HEK293T (cell line): ENCODE measurements at places on chromosomes 2 and 18.

DNA sequence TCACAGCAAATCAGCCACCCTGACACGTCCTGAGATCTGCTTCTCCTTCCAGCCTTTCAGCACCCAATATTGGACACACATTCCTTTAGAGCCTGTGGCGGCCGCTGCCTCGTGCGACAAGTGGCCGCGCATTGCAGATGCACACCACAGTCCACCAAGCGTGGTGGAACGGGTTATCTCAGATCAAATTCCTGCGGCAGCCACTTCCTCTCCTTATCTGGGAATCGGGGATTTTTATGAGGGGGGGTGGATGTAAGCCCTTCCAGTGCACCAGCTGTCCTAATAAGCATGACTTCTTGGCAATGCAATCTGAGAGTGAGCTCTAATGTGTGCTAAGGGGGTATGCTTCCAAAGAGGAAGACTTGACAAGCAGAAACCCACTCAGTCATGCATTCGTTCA, 18.3 kb upstream of the BMP10 start:
- DNase-seq: no peak

GRCh38 chr18:66971960-66972359, 368.1 kb upstream of the CDH19 start:
- DNase-seq: no peak

GRCh38 chr18:3069671-3070433, 56.9 kb upstream of the LPIN2 start:
- no peak for DNase-seq

DNA sequence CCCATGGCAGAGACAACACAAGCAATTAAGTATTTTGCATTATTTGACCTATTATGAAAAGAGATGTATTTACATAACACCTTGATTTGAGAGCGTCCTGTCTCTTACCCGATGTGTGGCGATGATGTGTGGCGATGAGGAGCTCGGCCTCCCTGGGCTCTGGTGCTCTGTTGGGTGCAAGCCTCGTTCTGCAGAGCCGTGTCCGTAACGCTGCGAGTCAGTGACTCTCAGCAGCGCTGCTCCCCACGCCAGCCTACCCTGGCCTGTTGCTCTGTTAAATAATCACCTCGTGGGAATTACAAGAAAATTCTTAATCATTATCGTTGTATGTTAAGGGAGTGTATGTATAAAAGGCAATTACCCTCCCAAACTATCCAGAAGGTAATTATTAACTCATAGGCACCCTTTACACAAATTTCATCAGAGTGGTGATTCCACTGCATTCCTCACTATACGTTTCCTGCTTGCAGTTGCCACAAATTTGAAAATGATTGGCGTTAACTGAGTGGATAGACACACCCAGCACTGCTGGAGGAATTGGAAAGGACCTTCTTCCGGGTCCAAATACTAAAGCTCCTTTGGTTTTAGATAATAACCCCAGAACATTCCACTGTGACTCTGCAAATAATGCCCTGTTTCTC, 52.0 kb upstream of the NFATC1 start:
- DNase-seq: no peak

GRCh38 chr2:28695245-28695647, 56.4 kb upstream of the PPP1CB start:
- DNase-seq: peak; percentile 49

DNA sequence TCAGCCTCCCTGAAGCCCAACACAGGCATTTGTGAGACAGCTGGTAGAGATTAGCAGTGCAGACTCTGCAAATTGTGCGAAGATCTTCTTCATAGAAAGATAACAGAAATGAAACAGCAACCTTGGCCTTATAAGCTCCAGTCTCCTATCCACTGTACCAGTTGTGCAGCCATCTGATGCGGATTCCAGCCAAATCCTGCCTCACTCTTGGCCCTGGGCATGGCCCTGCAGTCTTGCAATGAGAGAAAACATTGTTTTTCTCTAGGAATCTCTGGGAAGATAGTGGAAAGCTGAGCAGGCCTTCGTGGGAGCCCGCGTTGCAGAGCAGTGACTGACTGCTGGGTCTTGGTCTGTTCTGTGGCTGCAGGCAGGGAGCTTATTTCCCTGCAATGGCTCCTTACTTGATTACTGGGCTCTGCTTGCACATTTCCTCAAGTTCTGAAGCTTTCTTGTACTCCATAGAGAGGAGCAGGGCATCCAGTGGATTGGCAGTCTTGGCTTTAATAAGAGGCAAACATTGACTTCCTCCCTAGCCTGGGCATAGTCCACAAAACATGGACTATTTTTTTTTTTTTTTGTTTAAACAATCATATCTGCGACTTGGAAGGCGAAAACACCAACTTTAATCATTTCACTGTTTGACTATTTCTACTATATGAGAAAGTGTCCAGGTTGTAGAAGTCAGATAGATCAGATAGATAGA, 193.0 kb downstream of the ACTR3 start:
- DNase-seq: no peak

DNA sequence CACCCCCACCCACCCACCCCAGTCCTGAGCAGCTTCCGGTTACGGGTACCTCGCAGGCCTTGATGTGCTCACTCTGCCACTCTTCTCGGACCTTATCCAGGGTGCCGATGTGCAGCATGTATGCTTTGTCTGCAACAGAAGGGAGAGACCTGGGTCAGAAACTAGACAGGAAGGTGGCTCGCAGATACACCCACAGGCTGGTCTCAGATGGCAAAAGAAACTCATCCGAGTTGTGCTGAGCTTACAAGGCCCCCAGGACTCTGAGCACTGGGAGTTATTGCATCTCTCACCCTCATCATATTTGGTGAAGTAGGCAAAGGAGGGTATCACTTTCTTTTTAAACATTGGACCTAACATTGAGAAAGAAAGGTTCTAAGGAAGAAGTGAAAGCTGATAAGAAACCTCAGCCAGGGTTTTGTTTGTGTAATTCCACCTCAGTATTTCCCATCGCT, 30.6 kb upstream of the EPG5 start:
- DNase-seq: no peak

GRCh38 chr2:65727816-65728215, 295.4 kb upstream of the SPRED2 start:
- DNase-seq: no peak

DNA sequence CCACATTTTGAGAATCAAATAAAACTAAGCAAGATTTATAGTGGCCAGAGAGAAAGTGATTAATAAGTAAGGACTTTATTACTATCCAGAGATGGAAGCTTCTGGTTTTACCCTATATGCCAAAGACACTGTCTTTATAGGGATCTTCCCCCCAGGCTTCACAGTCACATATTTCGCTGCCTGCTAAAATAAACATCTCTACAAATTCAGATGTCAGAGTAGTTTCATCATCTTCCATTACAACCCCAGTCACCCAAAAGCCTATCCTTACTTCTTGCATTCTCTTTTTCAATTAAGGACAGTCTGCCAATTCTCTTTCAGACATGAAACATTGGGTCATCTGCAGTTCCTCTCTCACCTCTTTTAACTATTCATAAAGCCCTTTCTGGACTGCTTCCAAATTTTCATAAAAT, 28.3 kb downstream of the CREB1 start:
- no peak for DNase-seq

DNA sequence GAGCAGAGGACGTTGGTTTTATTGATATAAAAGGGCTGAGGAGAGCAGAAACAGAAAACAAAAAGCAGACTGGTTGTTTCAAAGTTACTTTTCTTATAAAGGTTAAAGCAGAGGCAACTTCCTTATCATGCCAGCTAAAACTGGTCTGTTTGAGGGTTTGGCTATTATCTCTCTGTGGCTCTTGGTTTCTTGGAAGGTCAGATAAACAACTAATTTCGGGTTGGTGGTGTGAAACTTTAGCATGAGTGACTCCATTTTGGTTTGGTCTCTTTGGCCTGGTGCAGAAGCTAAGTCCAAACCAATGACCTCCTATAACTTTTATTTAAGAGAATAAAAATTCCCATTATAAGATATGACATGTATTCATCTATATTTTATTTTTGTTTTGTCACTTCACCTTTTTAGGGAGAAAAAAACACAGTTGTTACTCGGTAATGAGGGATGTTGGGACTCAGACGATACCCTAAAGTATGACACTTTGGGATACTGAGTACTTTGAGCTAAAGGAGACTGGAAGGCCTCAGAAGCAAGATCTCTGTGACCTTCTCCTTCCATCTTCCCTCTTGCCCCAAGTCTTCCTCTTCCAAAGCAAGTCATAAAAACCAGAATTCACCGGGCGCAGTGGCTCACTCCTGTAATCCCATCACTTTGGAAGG, 23.3 kb downstream of the TNFAIP6 start:
- DNase-seq: no peak

DNA sequence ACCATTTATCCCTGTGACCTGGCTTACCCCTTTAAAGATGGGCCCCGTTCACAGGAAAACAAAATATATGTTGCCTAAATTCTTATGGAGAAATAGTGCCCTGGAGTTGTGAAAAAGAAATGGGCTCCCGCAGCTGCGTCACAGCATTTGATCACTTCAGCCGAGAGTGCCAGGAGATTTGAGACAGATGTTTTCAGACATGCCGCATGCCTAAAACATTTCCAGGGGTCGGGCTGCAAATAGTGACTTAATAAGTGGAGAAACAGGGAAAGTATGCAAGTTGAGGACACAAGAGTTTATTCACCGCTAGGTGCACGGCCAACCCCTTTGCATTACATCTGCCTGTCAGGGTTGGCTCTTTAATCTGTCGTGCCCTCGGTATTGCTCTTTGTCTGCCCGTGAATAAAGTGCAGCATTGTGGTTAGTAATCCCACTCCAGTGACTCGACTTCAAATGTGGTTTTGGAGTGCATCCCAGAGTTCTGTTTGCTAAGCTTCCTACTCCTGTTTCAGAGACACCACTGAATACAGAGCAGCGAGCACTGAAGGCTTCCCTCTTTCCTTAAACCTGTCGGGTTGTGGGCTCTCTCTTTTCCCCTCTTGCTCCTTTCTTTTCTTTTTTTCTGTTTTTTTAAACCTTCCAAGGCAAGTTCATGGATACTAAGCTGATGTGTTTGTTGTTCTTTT, 187.5 kb downstream of the LTBP1 start:
- DNase-seq: no peak

GRCh38 chr2:60413814-60414168, 139.7 kb downstream of the BCL11A start:
- no peak for DNase-seq

- no peak for DNase-seq
Measured at GRCh38 chr2:222751821-222752719, 80.6 kb downstream of the MOGAT1 start.

DNA sequence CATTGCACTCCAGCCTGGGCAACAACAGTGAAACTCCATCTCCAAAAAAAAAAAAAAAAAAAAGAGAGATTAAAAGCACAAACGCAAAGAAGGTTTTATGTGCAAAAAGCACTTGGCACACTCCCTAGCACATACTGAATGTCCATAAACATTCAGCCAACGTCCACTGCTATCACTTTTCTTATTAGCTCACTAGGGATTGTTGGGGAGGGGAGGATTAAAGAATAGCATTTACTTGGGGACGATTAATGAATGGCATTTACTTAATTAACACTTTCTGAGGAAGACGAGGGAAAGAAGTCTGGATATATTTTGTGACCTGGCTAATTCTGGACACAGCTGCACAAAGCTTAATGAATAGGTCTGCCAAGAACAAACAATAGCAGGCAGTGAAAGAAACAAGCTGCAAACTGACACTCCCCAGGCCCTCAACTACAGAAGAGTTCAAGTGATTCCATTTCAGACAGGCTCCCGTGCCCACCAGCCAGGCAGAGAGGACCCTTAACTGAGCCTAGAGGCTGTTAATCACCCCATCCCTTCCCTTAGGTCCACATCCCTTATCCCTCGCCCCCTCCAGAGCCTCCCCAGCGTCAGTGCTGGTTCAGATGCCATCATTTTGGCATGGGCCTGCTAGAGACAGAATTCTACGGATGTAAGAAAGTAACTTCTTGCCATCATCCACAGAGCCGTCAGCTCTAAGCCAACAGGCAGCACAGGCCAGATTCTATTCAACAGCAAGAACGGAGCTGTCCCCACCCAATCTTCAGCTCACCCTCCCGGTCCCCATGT, 7.4 kb downstream of the CYB5A start:
- DNase-seq: no peak

DNA sequence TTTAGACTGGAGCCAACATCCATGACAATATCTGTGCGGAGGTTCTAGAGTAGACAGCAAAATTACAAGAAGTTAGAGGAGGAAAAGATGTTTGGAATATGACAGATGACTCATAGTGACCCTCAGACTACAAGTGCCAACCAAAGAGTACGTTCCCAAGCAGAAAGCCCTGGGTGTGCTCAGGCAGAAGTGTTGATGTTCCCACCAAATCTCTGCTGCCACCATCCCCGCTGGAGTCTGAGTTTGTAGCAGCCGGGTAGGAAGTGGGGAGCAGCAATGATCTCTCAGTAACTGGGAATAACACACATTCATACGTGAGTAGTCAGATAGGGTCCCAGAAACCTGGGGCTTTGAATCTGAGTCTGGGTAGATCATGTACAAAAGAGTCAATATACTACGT, 73.2 kb downstream of the XDH start:
- DNase-seq: no peak

GRCh38 chr2:173221937-173222594, 132.6 kb upstream of the CDCA7 start:
- no peak for DNase-seq
